ENCODE measurements at places on chromosomes 12 and 14.

DNA sequence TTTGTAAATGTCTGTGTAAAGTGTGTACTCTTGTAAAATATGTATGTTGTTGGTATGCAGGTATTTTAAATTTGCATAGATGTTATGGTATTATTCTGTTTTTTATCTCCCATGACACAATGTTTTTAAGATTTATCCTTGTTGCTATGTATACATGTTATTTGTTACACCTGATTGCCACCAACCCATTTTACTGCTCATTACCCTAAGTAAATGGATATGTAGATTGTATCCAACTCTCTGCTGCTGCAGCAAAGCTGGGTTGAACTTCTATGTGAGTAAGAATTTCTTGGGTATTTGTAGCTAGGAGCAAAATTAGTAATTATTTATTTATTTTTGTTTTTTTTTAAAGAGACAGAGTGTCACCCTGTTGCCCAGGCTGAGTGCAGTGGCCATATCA, 6.2 kb downstream of the APAF1 start:
- no peak for DNase-seq

DNA sequence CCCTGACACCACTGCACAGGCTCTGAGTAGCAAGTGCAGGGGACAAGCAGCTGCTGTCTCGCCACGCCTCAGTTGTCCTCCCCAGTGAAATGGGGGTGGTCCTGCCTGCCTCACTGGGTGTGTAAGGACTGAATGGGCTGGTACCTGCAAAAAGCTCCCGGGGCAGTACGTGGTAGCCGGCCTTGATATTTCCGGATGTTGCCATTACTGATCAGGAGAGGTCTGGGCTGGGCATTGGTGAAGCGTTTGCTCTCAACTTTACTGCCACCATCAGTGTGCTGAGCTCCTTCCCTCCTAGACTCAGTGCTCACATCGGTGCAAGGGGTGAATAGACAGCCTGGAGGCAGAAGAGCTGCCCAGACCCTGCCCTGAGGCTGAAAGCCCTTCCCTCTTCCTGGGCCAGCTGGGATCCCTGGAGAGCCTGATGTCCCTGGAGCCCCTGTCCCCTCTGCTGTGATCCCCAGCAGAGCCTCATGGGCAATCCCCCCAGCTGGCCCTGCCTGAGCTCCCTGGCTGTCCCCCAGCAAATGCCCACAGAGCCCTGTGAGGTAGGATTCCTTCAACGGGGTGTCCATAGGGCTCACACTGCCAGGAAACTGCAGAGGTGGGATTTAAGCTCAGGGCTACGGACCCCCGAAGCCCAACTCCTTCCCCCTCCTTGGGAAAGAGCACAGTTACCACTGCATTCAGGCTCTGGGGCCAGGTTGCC, 18.2 kb downstream of the DIO3 start:
- no peak for DNase-seq

GRCh38 chr14:63923422-63923752, 70.6 kb downstream of the SYNE2 start:
- no peak for DNase-seq

DNA sequence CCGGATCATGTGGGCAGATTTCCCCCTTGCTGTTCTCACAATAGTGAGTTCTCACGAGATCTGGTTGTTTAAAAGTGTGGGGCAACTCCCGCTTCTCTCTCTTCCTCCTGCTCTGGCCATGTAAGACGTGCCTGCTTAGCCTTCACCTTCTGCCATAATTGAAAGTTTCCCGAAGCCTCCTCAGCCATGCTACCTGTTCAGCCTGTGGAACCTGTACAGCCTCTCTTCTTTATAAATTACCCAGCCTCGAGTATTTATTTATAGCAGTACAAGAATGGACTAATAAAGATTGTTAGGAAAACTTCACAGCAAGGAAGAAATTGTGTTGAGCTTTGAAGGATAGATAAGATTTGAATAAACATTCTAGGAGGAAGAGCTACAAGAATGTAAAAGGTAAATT, 52.1 kb downstream of the KDM5A start:
- DNase-seq: no peak

GRCh38 chr14:80607430-80608190, 333.9 kb downstream of the CEP128 start:
- DNase-seq: no peak

DNA sequence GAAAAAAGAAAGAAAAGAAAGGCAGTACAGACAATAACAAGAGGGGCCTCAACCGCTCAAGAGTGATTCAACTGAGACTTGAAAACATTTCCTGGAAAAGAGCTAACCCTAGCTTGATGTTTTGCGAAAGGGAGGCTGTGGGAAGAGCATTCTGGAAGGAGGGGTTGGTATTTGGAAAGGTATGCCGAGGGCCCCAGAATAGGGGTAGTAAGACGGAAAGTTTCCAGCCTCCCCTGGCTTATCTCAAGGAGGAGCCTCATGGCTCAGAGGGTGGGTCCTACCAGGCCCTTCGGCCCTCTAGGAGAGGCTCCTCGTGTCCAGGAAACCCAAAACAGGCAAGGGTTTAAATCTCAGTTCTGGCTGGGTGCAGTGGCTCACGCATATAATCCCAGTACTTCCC, 8.4 kb downstream of the RNU4-2 start:
- no peak for DNase-seq

DNA sequence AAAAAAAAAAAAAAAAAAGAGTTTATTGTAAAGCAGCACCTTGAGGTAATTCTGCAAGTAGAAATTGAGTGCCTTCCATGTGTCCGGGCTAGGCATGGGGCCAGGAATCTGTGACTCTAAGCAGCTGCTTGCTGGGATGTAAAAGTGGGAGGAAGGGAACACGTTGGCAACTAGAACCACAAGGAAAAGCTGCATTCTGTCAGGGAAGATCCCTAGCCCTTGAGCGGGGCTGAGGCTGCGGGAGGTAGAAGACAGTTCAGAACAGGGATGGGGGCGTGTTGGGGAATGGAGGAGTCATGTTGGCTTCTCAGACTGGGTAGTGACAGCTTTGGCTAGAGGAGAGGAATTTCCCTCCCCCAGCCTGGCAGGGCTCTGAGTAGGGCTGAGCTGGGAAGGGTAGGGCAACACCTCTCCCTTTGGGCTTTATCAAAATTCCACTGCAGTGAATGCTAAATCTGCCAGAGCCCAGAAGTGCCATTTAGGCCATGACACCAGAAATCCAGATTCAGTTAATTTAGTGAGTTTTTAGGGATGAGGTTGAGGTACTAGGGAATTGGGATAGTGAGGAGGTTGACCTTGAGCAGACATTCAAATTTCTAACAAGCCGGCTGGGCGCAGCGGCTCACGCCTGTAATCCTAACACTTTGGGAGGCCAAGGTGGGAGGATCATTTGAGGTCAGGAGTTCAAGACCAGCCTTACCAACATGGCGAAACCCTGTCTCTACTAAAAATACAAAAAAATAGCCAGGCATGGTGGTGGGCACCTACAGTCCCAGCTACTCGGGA, 3.4 kb upstream of the TRAFD1 start:
- DNase-seq: peak; percentile 72

- DNase-seq: peak; percentile 63
Measured at GRCh38 chr14:74867673-74868072, 8.3 kb downstream of the PROX2 start.

DNA sequence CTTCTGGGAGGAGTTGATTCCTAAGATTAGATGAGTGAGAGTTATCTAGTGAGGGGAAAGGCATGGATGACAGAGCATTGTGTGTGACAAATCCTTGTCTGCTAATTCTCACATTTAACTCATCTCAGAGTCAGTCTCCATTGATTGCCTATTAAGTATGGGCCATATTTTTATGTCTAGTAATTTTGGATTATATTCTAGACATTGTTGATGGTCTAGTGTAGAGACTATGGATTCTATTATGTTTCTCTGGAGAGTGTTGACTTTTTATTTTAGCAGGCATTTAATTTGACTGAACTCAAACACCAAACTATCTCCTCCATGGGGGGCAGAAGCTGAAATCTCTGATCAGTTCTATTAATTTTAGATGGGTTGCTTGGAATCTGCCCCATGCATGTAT, 114.4 kb downstream of the CACNA1C start:
- no peak for DNase-seq

DNA sequence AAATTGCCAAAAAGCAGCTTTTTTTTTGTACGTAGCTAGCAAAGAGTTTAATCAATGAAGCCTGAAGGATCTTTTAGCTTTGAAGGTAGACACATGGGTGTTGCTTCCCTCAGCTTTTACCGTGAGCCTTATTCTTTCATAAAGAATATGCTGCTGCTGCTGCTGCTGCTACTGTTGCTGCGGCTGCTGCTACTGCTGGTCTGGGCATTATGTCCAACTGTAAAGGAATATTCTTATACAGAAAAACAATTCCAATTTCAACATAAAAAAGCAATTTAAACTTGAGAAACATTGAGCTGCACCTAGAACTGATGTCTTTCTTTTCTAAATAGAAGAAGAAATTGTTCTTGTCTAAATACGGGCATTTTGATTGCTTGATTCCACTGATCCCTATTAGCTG, 38.9 kb upstream of the PPP1R12A start:
- no peak for DNase-seq

GRCh38 chr12:45244561-45245343, 28.9 kb downstream of the ANO6 start:
- no peak for DNase-seq

GRCh38 chr14:34453226-34453625, 8.8 kb downstream of the SPTSSA start:
- DNase-seq: no peak

- peak; percentile 54 for DNase-seq
Measured at GRCh38 chr12:122886851-122887818, 8.8 kb downstream of the VPS37B start.

- no peak for DNase-seq
Measured at GRCh38 chr14:102278631-102278935, 26.4 kb downstream of the MOK start.

- DNase-seq: no peak
Measured at GRCh38 chr14:76742185-76742584, 19.1 kb upstream of the VASH1 start.

DNA sequence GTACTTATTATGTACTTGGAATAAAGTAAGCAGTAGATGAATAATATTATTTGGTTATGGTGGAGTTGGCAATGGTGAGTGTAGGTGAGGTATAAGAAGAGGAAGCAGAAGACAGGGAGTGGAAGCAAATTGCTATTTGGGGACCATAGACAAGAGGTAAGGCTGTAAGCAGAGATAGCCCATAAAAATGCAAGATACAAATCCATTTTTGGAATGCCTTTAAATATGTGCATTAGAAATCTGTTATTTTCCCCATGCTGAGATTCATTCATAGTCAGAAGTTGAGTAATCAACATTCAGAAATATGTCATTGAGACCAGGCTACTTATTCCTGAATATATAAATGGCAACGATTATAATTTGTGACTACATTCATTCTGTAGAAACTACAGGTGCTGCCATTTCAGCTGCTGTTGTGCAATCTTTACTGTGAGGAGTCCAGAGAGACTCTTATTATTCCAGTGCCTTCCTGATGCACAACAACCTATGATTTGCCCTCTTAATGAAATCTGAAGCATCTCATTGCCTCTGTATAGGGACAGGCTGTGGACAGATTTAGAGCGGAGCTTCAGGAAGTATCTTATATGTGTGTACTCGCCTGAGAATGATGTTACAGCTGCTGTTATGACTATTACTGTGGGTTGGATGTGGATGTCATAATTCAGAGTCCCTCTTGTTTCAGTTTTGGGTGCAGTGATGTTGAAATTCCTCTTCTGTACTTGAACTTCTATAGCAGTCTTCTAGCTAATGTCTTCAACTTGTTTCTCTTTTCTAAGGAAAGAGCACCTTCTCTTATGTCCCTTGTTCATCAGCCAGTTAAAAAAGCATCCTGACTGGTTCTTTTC, 173.8 kb downstream of the NAV3 start:
- DNase-seq: no peak

- DNase-seq: no peak
Measured at GRCh38 chr12:103817791-103818190, 23.2 kb downstream of the NT5DC3 start.

- no peak for DNase-seq
Measured at GRCh38 chr12:42396473-42397259, 70.7 kb downstream of the PPHLN1 start.

- no peak for DNase-seq
Measured at GRCh38 chr12:109016016-109016415, 4.9 kb downstream of the SVOP start.

DNA sequence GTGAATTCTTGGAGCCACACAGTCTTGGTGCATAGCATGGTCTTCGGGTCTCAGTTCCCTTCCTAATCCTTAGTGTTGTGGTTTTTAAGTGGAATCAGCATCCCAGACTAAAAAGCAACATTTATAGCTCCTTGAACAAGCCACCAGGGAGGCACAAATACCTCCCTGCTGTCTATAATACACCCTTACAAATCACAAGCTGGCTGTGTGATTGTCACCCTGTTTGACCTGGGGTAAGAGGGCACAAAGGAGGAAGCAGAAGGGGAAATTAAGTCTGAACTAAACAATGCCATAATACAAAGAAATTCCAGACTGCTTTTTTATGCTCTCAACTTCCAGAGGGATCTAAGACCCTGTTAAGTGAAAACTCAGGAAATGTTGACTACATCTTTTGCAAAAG, 7.7 kb upstream of the MMP19 start:
- no peak for DNase-seq
